Stimulated activated CD4-positive, alpha-beta T cell treated with anti-CD3 and anti-CD28 coated beads, Interleukin-4, amount 100 ng/mL, for 48 hours (primary cell): ENCODE measurements at places on chromosomes 16 and 17.
A peak's percentile ranks its signal among the peaks of the same experiment; 100 is the strongest.

DNA sequence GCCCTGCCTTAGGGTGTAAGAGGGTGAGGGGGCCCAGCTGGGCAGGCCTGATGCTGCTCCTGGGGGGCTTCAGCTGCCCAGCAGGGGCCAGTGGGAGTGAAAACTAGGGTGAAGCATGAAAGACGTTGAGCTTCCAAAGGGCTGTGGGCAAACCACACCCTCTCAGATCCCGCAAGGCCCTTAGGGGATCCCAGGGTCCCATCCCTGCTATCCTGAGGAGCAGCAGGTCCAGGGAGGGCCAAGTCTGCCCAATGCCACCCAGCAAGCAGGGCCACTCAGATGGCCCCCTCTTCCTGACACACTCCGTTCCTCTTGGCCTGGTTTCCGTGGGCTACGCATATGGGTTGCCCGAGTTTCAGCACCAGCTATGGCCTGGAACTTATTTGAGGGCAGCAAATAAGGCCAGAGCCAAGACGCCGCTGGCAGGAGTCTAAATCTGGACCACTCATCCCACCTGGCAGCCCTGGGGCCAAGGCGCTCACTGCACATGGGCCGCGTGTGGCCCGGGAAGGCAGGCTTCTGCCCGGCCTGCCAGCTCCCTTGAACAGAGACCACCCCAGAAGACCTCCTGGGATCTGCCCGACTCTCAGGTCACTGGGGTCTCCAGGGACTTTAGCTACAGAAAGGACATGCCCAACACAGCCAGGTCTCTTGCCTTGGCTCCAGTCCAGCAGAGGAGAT lies 4.2 kb downstream of the ATP2A3 start:
- DNase-seq = no peak

GRCh38 chr17:68592009-68592408 lies 9.2 kb downstream of the FAM20A start:
- DNase-seq = no peak

- DNase-seq = no peak
These were observed 34.7 kb downstream of the SOCS3 start for GRCh38 chr17:78325076-78325687.

DNA sequence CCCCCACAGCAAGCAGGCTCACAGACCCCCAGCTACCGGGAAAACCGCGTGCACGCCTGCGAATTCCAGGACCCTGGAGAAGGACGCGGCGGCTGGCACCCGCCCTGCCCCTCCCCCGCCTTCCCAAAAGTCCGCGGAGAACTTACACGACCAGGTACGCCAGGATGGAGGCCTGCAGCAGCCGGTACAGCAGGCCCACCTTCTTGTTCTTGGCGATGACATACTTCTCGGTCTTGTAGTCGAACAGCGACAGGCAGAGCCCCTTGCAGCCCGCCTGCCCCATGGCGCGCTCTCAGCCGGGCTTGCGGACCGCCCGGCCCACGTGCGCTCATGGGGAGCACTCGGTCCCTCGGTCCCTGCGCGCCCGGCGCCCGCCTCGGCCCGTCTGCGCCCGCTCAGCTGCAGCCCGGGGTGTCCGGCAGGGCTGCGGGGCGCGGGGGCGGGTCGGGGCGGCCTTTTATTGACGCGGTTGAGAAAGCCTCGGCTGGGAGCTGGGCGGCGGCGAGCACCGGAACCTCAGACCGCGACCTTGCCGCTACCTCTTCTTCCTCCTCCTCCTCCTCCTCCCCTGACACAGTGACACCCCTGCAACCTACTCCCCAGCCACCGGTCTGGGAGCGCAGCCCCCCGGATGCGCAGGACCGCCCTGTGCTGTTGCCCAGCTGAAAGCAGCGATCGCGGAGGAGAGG lies at the start of gene P2RX5:
P2RX5 (minus strand) TSS at position 433 of the 689 bp plus-strand sequence; CDS start at position 283, 150 bp downstream.
- no peak for DNase-seq

DNA sequence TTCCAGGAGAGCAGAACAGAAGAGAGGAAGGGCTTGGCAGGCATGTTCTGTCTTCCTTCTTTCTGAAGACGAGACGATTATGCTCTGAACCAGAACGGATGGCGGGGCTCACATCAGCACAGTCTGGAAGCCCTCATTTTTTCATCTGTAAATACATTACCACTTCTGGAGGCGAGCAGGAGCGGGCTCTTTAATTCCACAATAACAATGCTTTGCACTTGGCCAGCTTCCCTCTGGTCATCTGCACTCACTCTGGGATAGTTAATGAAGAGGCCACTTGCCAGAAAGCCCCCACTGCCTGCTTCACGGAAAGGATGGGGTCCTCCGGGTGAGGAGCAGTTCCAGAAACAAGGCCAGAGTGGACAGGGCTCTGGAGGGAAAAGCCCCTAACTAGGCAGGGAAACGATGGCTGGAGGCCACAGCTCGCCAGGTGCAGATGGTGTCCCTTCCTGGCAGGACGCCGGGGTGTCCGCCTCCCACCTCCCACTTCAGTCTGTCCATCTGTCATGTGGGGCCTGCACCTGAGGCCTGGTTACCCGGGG lies 13.1 kb upstream of the BCAR1 start:
- no peak for DNase-seq

- no peak for DNase-seq
These were observed 722.0 kb upstream of the SOX9 start for GRCh38 chr17:71398800-71399219.

DNA sequence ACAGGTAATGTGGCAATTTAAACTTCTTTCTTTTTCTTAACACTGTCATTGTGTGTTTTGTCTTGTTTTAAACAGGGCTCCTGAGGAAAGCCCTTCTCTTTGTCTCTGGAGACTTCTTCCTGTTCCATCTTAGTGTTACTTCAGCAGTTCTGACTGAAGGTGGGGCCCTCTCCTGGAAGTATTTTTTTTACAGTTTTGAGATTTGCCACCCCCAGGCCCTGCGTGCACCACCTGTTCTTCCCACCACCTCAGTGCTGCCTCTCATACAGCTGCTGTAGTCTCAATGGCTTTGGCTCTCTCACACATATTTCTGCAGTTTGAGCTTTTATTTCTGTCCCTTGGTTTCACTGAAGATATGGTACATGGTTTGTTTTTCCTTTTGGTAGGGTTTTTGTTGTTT lies 52.5 kb upstream of the ALDH3A1 start:
- DNase-seq = no peak

DNA sequence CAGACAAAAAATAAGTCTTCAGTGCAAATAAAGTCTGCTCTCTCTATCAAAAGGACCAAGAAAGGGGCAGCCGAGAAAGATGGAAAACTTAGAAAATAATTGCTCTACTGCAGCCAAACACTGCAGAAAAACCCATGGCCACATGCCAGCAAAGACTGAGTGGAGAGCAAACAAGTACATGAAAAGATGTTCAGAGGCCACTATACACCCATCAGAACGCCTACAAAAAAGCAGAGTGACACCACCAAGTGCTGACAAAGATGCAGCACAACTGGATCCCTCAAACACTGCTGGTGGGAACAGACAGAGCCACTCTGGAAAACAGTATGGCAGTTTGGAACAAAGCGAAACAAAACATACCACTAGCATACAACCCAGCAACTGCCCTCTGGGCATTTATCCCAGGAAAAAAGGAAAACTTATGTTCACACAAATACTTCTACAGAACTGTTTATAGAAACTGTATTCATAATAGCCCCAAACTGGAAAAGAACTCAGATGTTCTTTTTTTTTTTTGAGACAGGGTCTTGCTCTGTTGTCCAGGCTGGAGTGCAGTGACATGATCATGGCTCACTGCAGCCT lies 36.7 kb downstream of the KIAA0753 start:
- DNase-seq = no peak

DNA sequence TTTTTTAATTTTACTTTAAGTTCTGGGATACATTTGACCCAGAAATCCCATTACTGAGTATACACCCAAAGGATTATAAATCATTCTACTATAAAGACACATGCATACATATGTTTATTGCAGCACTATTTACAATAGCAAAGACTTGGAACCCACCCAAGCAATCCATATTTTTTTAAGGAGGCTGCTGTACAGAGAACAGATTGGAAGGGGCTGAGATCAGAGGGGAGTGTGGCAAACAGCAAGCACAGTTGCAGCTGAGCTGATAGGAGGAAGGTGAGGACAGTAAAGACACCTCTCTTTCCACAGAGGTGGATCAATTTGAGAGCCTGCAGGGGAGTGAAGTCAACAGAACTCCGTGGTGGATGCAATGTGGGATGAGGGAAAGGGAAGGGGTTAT lies 10.2 kb upstream of the TMEM238L start:
- DNase-seq = no peak

GRCh38 chr16:65176603-65177002 lies 54.7 kb upstream of the CDH11 start:
- DNase-seq = no peak

DNA sequence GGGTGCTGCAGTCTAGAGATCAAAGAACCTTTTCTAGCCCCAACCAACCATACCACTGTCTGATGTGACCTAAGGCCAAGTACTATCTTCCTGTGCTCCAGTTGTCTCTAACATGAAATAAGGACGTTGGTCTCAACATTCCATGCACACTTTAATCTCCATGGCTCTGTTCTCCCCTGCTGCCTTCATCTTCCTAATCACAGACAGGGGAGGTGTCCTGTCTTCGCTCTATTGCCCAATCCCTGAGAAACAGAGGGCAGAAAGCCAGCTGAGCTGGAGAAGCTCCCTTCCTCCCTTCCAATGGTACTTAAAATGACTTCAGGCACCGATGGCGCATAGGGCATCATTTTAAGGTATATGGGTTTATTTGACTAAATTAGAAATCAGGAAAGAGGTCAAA lies 148.9 kb upstream of the GNAO1 start:
- no peak for DNase-seq

DNA sequence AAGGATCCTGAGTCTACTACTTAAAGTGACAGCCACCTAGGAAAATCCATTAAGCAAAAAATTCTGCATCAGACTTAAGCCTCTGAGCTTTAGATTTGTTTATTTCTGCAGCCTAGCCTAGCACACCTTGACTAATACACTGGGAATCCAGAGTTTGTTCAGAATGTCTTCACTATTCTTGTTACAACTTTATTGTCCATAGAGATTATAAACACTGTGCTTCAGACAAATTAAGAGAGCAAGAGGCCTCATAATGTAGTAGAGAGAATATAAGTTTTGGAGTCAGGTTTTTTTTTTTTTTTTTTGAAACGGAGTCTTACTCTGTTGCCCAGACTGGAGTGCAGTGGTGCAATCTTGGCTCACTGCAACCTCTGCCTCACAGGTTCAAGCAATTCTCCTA lies 8.9 kb upstream of the THUMPD1 start:
- no peak for DNase-seq

GRCh38 chr16:71927383-71927782 lies 32.1 kb downstream of the IST1 start:
- no peak for DNase-seq

- peak; percentile 46 for DNase-seq
These were observed 4.1 kb downstream of the ZNF688 start for GRCh38 chr16:30567160-30567990.

DNA sequence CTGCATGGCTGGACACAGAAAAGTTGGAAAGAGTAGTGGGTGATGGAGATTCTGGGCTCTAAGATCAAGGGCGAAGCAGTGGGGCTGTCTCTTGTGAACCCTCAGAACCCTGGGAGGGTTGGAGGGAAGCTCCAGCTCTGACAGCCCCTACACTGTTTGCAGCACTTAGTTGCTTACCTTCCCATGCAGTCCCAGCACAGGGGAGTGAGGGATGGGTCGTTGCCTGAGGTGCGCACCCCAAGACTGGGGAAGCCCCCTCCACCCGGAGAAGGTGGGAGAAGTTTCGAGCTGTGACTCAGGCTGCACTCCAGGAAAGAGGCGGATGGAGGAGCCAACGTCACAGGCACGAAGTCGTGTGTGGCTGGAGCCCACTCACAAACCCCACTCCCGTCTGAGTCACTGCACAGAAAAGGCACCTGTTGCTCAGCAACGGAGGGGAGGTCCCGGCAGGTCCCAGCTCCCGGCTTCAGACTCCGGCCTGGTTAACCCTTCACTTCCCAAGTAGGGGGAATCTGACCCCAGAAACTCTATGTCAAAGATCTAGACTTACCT lies 60.1 kb downstream of the AIPL1 start:
- peak; percentile 49 for DNase-seq

- no peak for DNase-seq
These were observed 40.3 kb downstream of the CYB561 start for GRCh38 chr17:63405741-63406261.

DNA sequence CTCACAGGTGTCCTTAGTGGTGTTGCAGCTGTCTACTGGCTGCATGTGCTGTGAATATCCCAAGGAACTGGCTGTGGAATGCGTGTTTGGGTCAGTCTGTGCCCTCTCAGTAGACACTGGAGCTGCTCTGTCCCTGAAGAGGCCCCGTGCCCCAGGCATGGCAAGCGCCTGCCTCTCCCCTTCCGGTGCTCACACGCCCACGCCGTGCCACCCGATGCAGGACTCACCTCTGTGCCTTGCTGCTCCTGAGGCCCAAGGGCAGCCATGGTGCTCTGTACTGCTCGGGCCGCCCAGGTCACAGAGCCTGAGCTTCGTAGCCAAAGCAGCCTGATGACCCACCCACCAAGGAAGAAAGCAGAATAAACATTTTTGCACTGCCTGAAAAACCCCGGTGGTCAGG lies 10.0 kb downstream of the RGS11 start:
- no peak for DNase-seq

- no peak for DNase-seq
These were observed 37.6 kb upstream of the DHRS7B start for GRCh38 chr17:21089145-21089544.

DNA sequence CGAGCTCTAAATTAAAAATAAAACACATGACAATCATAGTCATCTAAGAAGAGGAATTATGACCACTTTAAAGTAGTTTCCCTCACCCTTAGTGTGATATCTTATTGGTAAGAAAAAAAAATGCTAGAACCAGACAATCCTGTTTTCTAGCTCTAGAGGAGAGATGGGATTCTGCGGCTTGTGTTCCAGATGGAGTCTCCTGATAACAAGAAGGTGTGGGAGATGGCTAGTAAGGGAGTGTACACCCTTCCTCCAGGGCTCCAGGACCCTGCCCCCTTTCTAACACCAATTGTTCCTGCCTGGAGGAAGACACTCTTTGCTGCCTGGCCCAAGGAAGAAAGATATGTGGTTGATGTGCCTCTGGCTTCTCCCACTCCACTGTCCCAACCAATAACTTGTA lies 68.8 kb upstream of the FBXO47 start:
- DNase-seq = no peak
